Hematopoietic multipotent progenitor cell treated with erythropoietin and hydrocortisone succinate and interleukin-3 and kit ligand, for 8 days (in vitro differentiated cells): ENCODE measurements at places on chromosomes 1 and 21.

GRCh38 chr1:91701472-91701869 is 184.5 kb downstream of the TGFBR3 start:
- no peak for DNase-seq

- DNase-seq = no peak
Measured at GRCh38 chr1:19037659-19038058, 81.2 kb upstream of the IFFO2 start.

GRCh38 chr1:13793088-13793730 is 93.2 kb downstream of the PRDM2 start:
- no peak for DNase-seq

- no peak for DNase-seq
Measured at GRCh38 chr1:10635085-10635896, 160.5 kb downstream of the PEX14 start.
